ENCODE measurements at places on chromosomes 13 and 19.
A peak's percentile ranks its signal among the peaks of the same experiment; 100 is the strongest.

DNA sequence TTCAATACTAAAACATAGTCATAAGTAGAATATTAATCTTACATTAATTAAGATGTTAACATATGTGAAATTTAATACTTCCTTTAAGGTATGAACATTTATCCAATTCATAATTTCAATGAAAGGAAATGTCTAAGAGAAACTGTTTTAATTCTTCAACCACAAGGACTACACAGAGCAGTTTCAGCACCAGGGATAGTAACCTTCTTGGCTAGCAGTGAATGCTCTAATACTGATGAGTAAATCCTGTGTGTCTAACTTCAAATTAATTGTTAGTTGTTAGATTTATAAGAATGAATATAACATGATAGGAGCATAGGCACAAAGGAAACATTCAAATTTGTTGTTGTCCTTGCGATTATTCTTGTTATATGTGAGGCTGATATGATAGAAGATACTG, 15.6 kb upstream of the NBEA start:
- no peak for DNase-seq

- DNase-seq: no peak
These were observed 45.7 kb upstream of the F7 start for GRCh38 chr13:113059891-113060290.

DNA sequence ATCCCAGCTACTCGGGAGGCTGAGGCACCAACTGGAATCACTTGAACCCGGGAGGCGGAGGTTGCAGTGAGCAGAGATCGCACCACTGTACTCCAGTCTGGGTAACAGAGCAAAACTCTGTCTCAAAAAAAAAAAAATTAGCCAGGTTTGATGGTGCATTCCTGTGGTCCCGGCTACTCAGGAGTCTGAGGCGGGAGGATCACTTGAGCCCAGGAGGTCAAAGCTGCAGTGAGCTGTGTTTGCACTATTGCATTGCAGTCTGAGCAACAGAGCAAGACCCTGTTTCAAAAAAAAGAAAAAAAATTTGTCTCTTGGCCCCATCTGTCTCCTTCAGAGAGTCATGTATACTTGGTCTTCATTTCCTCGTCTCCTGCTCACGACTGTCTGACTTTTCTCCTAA, 1.6 kb downstream of the CCDC97 start:
- DNase-seq: no peak

DNA sequence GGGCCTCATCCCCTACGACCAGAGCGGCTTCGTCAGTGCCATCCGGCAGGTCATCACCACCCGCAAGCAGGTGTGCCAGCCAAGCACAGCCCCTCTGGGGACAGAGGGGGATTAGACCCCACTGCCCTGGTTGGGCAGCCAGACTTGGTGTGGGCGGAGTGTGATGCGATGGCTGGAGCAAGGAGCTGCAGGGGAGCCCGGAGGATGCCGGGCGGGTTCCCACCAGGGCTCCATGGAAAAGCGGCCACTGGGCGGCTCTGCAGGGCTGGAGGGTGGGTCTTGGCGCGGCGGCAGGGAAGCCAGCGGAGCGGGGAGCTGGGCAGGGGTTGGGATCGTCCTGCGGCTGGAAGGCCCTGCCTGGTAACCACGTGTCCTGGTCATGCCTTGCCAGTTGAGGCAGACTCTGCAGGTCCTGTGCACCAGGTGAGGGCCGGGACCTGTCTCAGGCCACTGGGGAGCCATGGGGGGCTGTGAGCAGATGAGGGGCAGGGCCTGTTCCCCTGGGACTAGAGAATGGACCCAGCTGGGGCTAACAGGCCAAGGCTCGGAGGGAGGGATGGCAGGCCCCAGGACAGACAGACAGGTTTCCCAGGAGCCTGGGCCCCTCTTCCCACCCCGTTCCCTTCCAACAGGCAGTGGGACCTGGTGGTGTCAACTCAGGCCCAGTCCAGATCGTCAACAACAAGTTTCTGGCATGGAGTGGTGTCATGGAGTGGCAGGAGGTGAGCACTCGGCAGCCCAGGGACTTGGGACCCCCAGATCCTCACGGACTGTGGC, 6.3 kb downstream of the PTOV1 start:
- no peak for DNase-seq

DNA sequence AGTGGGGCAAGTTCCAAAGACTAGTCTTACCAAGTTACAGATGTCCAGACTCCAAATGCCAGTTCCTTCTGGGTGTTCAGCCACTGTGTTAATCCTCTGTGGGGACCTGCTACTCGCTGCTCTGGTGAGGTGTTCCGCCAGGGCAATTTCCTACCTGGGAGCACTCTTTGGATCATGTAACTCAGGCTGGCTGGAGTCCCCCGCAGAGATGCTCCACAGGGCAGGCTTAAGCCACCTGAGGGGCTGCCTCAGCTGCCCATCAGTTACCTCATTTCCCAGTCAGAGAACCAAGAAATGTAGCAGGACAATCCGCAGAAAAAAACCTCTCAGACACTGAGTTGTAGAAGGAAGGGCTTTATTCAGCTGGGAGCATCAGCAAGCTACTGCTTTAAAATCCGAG, 133.8 kb downstream of the ZNF737 start:
- DNase-seq: no peak

- no peak for DNase-seq
These were observed 742 bp downstream of the NALCN start for GRCh38 chr13:101415358-101416174.

GRCh38 chr19:17454576-17455071, 6.1 kb downstream of the NXNL1 start:
- DNase-seq: no peak

DNA sequence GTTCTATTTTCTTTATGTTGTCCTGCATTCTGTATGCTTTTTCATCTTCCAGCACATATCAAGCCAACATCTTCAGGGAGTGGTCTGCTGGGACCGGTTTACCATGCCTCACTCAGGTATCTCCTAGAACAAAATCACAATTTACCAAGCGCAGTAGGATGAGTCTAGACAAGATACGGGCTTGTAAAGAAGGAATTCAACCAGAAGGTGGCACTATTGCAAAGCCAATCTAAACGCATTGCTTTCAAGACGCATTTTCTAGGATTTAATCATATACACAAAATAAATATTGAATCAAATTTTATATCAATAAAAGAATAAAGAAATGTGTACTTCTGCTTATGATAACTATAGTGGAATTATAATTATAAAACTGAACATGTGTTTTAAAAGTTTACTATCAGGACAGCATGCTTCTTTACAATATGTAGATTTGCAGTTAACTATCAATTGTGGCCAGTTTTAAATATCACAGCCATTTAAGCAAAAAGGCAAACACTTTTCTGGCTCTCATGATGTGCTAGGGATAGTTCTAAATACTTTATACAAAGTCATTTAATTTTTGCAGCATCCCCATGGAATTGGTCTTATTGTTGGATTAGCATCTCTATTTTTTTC, 16.1 kb upstream of the TPP2 start:
- DNase-seq: peak; percentile 21

DNA sequence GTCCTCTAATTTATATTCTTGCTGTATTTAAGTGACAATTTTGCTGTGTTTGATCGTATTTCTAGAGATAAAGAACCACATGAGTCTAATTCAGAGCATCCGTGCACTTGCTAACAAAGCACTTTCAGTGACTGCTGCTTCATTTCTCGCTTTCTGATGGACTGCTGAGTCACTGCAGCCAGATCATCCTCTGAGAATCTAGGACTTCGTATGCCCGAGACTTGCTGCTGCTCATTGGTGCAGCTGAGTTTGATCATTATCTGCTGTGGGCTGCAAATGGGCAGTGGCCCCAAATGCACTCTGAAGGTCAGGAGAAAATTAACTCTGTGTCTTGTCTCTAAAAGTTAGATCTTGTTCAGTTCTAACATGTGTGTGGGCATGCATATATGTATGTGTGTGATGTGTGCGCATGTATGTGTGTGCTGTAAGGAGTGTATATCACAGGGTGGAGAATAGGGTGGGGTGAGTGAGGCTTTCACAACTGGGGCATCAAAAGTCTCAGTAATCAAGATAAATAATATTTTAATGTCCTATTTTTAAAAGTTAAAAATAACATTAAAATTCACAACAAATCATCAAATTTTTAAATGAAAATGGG, 342.6 kb downstream of the MTUS2 start:
- no peak for DNase-seq

DNA sequence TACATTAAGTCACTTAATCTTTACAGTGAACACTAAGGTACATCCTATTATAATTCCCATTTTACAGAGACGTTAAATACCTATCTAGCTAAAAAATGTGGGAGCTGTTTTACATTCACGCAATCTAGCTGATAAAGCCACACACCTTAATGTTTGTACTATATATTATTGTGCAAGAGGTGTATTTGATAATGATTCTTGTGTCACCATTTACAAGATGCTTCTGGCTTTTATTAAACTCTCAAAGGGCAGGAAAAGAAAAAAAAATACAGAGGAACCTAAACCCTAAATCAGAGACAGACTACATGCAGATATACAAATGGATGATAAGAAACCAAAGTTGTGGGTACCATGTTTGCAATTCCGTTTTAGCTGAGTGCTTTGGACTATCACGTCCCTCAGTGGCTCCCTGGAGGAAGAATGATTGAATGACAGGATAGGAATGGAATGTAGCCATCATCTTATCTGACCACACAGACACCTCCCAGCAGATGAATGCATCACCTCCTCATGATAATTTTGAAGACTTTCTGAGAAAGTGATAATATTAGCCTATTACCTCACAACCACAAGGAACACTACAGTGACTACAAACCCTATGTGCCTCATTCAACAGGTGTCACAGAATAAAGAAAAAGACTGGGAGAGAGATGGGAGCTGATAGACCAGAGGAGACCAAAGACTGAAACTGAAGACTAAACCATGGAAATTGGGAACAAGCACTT, 230.5 kb upstream of the SERP2 start:
- no peak for DNase-seq

GRCh38 chr19:34409189-34410164, 5.3 kb downstream of the PDCD2L start:
- no peak for DNase-seq

DNA sequence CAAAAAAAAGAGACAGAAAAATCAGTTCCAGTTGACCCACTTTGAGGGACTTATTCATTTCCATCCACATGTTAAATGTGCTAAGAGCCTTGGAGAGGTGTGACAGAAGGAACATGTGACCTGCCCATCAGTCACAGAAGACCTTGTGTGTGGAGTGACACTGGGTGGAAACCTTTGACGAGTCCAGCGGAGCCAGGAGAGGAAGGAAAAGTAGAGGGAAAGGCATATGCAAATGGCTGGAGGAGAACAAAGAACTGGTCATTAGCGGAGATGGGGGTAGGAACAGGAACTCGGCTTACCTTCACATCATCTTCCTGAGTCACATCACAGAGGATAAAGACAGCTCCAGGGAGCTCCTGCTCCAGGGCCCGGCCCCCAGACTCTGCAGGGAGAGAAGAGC, 2.3 kb downstream of the HSD17B14 start:
- DNase-seq: no peak

DNA sequence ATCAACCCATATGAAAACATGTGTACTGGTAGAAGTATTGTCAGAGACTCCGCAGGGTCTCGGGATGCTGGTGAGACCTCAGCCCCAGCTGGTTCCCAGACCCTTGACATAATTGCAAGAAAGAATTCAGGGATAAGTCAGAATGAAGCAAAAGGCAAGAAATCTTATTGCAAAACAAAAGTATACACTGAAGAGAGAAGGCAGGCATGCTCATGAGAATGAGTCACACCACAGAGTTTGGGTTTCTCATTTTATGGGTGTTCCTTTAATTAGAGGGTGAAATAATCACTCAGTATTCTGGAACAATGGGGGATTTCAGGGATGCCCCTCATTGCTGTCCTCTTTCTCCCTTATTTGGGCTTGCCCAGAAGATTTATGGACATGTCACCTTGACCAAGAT, 1423.8 kb upstream of the MIR17HG start:
- no peak for DNase-seq

GRCh38 chr13:73412933-73413332, 354.1 kb downstream of the KLF5 start:
- DNase-seq: no peak

GRCh38 chr13:95497381-95497807, 55.1 kb upstream of the CLDN10 start:
- no peak for DNase-seq

GRCh38 chr13:77477299-77477848, 58.1 kb upstream of the SCEL start:
- DNase-seq: no peak

DNA sequence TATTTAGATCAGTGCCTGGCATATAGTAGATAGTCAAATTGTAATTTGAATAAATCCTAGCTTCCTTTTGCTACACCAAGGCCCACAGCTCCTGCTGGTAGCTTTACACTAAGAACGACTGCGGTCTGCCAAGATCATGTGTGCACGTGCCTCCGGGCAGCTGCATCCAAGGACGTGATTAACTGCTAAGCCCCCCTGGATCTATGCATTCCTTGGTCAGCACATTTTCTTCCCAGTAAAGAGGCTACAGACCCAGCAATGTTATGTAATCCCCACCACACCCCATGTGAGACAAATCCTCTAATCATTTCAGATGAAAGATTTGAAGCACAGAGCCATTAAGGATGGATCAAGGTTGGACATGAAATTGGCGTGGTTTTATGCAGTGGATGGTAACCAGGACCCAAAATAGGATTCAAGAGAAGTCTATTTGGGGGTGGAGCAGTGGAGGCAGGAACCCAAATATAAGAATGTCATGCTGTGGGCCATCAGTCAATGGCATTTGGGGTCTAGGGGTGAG, 65.2 kb upstream of the PEG3 start:
- DNase-seq: peak; percentile 32

DNA sequence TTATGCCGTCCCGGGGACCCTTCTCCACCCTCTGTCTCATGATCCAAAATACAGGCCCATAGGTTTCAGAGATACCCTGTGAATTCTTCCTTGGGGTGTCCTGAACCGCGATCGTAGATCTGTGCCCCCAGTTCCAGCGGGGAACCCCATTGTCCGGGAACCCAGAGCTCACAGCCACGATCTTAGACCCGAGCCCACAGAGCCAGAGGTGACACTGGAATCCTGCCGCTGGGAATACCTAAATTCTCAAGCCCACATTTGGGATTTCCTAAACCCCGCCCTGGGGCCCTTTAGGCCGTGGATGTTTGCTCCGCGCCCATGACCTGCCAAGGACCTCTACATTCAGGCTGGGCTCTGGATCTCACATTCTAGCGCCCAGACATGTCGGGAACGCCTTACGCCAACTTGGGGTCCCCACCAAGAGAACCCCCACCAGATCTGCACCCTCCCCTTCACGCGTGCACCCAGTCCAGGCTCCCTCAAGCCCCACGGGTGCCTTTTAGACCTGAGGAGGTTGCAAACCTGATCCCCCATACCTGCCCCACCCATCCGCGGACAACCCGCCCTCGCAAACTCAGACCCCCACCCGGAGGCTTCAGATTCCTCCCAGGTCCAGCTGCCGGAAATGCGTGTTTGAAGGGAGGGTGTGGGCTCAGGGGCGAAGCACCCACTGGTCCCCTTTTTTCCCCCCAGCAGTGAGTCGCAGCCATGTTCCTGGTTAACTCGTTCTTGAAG, 605 bp downstream of the CAPNS1 start:
- no peak for DNase-seq

GRCh38 chr13:66489586-66489985, 740.5 kb downstream of the PCDH9 start:
- no peak for DNase-seq
